ENCODE measurements at places on chromosomes 16 and 17.
A peak's percentile ranks its signal among the peaks of the same experiment; 100 is the strongest.

- no peak for DNase-seq
These were observed 18.6 kb upstream of the SPN start for GRCh38 chr16:29644338-29644857.

DNA sequence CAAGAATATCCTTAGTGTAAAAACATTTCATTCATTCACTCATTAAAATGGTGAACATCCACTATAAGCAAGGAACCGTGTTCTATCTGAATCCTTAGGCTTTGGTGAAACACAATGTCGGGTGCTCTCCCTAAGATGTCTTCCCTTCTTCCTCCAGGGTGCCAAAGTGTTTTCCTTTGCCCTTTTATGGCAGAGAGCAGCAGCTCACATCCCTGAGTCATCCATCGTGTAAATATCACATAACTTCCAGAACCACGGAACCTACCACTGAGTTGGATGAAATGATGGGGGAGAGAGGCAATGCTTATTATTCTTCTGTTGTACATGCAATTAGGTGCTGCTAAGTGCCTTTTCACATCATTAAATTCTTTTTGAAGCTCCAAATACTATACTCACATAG, 50.2 kb downstream of the DNAH3 start:
- no peak for DNase-seq

GRCh38 chr17:48818361-48818841, 1.4 kb upstream of the TTLL6 start:
- peak; percentile 72 for DNase-seq

DNA sequence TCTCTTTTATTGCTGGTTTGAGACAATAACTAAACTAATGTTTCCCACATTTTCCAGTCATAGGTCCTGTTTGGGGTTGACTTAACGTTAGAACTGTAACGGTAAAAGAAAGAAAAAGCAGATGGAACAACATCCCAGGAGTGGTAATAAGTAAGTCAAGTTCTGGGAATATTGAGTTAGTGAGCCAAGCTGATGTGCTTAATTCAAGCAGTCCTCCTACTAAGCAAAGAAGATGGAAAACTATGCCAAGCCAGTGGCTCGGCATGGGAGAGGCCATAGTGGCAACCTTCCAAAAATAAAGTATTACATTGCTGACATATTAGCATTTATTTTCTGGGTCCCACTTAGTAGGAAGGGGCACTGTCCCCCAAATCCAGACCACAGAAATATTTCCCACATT, 161.7 kb upstream of the CDH5 start:
- DNase-seq: no peak

- DNase-seq: no peak
These were observed 31.0 kb upstream of the KCNJ2 start for GRCh38 chr17:70138291-70138865.

DNA sequence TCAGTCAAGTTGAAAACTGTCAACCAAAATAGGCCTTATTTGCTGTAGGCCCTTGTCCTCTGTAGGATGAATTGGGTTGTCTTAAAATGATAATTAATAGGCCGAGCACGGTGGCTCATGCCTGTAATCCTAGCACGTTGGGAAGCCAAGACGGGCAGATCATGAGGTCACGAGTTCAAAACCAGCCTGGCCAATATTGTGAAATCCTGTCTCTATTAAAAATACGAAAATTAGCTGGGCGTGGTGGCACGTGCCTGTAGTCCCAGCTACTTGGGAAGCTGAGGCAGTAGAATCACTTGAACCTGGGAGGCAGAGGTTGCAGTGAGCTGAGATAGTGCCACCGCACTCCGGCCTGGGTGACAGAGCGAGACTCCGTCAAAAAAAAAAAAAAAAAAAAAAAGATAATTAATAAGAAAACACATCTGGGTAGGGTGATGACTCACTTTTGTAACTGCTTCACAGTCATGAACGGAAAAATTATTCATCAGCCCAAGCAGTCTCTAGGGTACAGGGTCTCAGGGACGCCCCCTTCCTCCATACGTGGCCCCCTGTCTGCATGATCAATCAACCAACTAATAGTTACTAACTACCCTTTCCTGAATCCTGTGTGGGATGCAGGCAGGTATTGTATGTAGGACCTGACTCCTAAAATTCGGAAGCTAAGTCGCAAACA, 137.0 kb upstream of the RCVRN start:
- DNase-seq: no peak

- DNase-seq: no peak
These were observed 22.9 kb downstream of the ADORA2B start for GRCh38 chr17:15967706-15968399.

GRCh38 chr17:34358631-34359030, 2.4 kb downstream of the CCL13 start:
- no peak for DNase-seq

DNA sequence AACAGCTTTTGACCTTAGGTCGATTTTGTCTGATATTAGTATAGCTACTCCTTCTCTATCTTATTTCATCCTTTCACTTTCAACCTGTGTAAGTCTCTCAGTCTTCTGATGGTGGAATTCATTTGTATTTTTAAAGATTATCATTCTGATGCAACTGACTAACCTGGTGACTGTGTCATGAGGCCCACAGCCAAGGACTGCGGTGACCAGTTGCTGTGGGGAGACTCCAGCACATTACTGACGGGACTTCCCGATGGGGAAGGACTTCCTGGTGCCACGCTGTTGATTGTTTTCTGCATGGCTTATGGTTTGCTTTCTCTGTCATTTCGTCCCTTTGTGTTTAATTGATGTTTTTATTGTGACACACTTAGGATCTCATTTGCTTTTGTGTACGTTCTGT, 34.2 kb downstream of the RMI2 start:
- DNase-seq: no peak

DNA sequence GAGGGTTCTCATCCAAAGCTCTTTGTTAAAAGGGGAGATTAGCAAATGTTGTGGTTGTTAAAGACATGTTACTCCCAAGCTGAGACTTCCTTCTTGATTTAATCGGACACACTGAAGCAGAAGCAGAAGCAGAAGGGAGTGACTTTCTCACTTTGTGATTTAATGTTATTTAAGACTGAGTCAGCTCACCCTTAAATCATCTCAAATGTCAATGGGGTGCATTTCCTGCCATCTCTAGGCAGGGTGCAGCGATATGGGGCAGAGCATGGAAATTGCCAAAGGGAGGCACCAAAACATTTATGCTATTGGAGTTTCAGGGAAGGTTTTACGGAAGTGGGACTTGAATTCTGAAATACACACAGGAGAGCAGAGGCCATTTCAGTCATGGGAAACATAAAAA, 283.6 kb downstream of the ABCC12 start:
- DNase-seq: no peak

DNA sequence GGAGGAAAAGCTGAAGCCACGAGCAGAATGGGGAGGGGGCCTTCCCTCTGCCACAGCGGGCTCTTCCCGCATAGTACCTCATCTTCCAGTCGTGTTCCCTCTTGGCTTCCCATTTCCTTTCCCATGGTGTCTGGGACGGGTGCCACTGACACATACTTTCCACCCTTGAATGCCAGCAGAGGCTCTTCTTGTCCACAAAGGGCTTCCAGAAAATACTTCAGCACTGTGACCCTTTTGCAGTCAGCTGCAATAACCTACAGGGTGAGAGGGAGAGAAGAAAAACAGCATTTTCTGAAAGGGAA, 30.7 kb downstream of the HIC1 start:
- DNase-seq: no peak

DNA sequence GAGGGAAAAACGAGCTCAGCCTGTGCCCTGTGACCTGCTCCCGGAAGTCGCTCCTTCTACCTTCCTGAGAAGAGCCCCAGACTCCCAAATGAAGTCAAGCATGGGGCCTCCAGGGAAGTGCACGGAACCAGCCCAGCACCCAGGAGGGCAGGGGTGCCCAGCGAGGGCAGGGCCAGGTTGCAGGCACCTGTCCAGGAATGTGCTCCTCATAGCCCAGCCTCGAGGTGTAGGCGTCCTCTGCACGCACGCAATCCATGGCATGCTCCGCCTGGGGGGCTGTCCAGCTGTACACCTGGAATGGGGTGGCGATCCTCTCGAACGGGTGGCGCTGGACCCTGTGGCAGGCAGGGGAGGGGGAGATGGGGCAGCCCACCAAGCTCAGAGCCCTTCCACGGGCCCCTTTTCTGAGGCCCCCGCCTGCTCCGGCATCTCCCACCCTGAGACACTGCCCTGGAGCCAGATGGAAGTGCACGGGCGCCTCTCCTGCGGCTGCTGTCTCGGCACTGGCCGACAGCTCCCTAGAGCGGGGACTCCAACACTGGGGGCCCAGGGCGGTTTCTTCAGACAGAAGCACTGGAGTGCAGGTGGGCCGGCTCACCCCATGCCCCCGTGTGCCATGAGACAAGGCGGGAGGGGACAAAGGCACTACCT, 10.9 kb downstream of the CLUH start:
- no peak for DNase-seq

DNA sequence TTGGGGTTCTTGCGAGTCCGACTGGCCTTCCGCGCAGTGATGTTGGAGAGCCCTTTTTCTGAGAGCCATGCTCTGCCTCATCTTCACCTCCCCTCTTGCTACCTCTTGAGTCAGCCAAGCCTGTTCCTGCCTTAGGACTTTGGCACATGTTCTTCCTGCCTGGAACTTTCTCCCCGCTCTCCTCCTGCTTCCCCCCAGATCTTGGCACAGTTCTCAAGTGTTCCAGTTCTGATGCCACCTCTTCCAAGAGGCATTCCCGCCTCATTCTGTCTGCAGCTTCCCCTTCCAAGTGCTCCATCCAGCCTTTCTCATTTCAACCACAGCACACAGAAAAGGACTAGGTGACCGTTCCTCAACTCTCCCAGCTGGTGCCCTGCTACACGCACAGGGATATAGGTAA, 7.7 kb downstream of the AKAP1 start:
- no peak for DNase-seq
